ENCODE measurements at places on chromosomes 3 and 15.

DNA sequence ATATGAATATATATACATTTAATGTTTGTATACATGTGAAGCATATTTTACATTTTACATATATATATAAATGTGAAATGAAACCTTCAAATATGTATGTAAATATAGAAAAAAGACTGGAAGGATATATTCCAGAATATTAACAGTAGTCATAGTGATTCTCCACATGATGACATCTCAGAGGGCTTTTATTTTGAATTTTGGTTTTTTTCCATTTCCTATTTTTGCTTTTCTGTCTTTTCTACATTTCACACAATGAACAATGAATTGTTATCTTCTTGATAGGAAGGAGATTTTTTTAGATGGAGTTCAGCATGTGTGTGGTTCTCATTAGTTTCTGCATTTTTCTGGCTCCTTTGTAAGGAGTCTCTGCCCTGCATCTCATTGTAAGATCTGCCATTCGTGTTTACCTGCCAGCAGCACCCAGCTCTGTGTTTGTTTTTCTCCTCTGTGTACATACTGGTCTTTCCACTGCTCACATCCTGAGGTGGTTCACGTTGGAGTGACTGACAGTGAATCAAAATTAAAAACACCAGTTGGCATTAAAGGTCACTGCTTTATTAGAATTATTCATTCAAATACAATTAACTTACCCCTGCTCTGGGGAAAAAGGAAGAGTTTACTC lies 425.3 kb upstream of the MDFIC2 start:
- DNase-seq = no peak

GRCh38 chr3:32176989-32177701 lies 61.3 kb upstream of the CMTM8 start:
- peak; percentile 69 for DNase-seq

- peak; percentile 16 for DNase-seq
Observed at GRCh38 chr15:42591238-42591934, 16.0 kb downstream of the STARD9 start.

GRCh38 chr3:183697610-183698317 lies at the start of gene YEATS2:
TSS of gene YEATS2 (plus strand) at chr3:183697797. CDS start at chr3:183715163, 17,366 bp downstream.
- peak; percentile 80 for DNase-seq

GRCh38 chr3:129616713-129617112 lies 10.2 kb upstream of the PLXND1 start:
- no peak for DNase-seq

- peak; percentile 18 for DNase-seq
Observed at GRCh38 chr3:194840661-194841514, 155.2 kb downstream of the FAM43A start.

- DNase-seq = peak; percentile 7
Observed at GRCh38 chr15:48084759-48085590, 35.8 kb upstream of the SLC24A5 start.

Measured in erythroblast (primary cell).